ENCODE measurements at places on chromosomes 12 and 14. TPM values are rescaled to one million over a fixed set of nuclear protein-coding genes. Genes with fewer than 3 reads are reported as not detected.

GRCh38 chr14:104135904-104136471 lies 2.4 kb upstream of the KIF26A start:
- no peak for DNase-seq

Gene ZNF891
- total RNA-seq: 5.9 TPM

DNA sequence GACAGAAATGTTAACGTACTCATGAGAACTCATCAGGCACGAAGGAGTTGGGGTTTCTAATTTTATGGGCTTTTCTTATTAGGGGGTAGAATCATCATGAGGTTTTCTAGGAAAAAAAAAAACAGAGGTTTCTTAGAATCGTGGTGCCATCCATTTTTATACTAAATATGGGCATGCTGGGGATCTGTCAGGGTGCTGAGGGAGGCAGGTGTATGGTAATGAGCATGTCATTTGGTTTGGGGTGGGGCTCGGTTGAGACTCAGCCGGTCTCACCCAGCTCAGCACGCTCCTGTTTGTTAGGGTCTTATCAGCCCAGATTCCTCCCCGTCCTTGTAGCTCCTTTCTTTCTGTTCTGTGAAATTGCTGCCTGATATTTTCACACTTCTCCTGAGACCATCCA lies 98.2 kb downstream of the DICER1 start:
- no peak for DNase-seq

- no peak for DNase-seq
Measured at GRCh38 chr12:90268574-90268973, 559.9 kb upstream of the ATP2B1 start.

Gene EVL
- total RNA-seq: 94.6 TPM

DNA sequence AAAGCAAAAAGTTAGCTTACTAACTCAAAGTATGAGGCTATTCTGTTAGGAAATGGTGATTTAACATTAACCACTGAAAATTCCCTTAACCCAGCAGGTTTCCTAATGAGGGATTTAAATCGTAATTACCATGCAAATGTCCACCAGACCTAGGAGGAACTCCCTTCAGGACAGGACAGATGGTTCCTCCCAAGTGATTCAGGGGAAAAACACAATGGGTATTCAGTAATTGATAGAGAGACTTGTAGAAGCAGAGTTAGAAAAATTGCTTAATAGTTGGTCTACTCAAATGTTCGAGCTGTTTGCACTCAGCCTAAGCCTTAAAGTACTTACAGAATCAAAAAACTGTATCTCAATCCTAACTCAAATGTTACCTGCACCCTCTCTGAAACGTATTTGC lies 21.6 kb downstream of the RERGL start:
- DNase-seq: no peak

Gene IGFBP6
- total RNA-seq: 4,573 TPM

DNA sequence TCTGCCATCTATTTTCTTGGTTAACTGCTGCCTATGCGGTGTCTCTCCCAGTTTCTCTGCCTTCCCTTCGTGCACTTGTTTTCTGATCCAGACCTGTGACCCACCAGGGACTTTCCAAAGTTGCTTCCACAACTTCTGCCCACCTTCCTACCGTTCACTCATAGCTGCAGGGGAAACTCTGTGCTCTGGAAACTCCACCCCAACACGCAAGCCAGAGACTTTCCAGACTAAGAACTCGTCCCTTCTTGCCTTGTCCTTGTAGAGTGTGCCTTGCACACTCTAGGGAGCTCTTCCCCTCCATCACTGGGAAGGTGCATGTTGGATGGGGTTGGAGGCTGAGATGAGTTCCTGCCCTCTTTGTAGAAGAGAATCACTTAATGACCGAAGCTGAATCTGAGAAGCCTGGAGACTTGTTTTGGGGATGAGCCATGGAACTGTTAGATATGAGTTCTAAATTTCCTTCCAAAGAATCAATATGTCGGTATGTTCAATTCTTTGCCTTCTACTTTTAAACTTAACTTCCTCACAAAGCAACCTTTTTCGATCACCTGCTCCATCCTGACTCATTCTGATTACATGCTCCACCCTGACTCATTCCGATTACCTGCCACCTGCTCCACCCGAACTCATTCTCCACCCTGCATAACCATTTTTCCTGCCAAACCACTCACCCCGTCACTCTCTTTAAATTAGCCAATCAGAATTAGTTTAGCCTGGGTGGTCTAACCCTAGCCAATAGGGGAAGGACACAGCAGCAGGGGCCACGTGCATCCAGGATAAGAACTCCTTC lies 82.1 kb upstream of the CAPRIN2 start:
- DNase-seq: no peak

GRCh38 chr12:93002293-93003054 lies 73.4 kb upstream of the EEA1 start:
- DNase-seq: no peak
